ENCODE measurements at places on chromosomes 2 and 18.
A peak's percentile ranks its signal among the peaks of the same experiment; 100 is the strongest.

GRCh38 chr2:66547118-66547517 is 112.2 kb downstream of the MEIS1 start:
- no peak for DNase-seq

DNA sequence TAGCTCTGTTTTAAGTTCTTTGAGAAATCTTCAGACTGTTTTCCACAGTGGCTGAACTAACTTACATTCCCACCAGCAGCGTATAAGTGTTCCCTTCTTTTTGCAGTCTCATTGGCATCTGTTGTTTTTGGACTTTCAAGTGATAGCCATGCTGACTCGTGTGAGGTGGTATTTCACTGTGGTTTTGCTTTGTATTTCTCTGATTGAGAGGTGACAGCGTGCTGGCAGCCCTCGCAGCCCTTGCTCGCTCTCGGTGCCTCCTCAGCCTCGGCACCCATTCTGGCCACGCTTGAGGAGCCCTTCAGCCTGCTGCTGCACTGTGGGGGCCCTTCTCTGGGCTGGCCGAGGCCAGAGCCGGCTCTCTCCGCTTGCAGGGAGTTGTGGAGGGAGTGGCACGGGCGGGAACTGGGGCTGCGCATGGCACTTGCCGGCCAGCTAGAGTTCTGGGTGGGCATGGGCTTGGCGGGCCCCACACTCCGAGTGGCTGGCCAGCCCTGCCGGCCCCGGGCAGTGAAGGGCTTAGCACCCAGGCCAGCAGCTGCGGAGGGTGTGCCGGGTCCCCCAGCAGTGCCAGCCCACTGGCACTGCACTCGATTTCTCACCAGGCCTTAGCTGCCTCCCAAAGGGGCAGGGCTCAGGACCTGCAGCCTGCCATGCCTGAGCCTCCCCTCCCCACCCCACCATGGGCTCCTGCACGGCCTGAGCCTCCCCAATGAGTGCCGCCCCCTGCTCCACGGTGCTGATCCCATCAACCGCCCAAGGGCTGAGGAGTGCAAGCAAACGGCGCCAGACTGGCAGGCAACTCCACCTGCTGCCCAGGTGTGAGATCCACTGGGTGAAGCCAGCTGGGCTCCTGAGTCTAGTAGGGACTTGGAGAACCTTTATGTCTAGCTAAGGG is 151.8 kb downstream of the IRS1 start:
- DNase-seq = no peak

- no peak for DNase-seq
These were observed 203.9 kb downstream of the TCF4 start for GRCh38 chr18:55384115-55384514.

GRCh38 chr2:157508676-157509075 is 64.8 kb upstream of the CYTIP start:
- no peak for DNase-seq

DNA sequence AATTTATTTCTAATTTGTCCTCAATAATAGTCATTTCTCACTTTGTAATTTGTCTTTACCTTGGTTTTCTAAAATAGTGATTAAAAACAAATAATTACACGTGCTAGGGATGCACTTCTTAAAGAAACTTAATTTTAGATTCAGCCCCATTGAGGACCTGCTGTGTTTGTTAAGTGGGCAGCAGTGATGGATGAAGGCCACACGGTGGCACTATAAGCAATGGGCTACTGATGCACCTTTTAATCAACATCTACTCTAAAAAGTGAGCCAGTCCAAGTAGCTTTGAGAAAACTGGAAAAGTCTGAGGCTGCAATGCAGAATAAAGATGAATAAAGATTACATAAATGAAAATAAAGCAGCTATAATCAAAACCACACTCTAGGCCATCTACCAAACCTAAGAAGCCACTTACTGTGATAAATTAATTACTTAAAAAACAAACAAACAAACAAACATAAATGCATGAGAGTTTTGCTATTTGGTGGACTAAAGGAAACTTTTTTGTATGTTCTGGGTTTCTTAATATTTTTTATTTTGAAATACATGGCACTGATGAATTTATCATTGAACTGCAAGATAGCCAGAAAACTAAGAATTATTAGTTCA is 89.3 kb downstream of the PDE11A start:
- DNase-seq = peak; percentile 29

GRCh38 chr2:18845854-18846445 is 256.6 kb upstream of the NT5C1B start:
- no peak for DNase-seq

DNA sequence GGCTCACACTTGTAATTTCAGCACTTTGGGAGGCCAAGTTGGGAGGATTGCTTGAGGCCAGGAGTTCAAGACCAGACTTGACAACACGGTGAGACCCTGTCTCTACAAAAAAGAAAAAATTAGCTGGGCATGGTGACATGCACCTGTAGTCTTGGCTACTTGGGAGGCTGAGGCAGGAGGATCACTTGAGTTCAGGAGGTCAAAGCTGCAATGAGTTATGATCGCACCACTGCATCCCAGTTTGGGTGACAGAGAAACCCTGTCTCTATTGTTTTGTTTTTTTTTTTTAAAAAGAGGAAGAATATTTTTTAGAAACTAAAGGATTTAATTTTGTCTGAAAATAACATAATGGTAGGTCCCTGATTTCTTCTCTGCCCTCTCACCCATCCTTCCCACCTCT is 79.4 kb upstream of the TMEM200C start:
- DNase-seq = no peak

DNA sequence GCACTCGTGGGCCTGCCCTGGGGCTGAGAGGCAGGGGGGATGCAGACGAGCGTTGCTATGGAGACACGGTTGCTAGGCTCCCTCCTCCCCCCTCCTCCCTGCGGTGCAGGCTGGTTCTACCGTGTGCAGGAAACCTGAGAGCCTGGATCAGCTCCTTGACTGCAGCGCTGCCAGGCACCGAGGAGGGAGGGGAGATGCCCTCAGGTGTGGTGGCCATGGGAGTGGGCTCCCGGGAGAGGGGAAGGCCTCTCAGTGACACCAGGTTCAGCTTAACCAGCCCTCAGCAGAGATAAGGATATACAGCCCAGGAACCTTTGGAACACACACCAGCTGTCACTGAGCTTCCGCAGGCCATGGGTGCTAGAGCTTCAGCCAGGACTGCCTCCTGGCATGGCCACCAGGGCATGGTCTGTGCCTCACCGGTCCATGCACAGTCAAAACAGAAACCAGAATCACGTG is 124.4 kb upstream of the PXDN start:
- no peak for DNase-seq

DNA sequence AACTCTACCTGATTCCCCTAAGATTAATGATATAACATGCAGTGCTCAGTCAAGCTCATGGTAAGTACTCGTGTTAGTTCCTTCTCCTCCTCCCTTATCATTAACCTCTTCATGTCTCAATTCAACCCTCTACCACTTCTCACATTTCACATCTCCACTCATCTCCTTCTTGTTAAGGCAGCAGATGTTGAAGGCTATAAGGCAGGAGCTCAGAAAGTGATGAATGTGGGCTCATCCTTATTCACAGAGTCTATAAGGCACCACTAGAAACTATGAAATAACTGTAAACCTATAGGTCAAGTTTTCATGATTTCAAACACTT is 56.0 kb downstream of the CLHC1 start:
- DNase-seq = no peak

DNA sequence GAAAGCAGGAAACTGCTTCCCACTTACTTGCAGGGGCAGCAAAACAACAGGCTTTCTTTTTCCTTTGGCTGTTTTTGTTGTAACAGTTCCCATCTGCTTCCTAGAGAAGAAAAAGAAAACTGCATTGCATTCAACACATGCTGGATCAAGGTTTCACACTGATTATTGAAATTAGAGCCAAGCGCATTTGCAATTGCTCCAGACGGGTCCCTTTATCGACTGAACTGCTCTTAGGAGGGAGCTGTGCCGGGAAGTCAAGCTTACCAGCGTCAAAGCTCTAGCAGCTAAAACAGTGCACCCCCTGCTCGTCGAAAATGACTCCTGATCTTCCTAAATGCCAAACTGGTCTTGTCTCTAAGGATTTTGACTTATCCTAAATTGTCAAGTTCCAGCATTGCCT is 164.0 kb upstream of the SESTD1 start:
- no peak for DNase-seq

DNA sequence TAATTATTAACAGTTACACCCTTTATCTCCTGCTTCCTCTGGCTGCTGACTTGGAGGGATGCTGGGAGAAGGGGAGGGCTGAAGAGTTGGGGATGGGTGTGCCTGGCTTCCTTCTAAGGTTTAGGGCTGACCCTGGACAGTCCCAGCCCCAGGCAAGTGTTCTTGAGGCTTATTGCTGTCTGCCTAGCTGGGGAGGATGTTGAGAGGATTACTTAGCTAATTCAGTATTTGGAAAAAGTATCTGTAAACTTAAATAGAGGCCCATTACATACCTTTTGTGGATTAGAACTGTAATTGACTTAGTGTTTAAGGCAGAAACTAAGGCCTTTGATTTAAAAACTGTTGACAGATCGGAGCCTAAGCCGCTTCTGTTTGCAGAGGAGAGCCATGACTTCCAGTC is 67.6 kb downstream of the AGAP1 start:
- DNase-seq = no peak

DNA sequence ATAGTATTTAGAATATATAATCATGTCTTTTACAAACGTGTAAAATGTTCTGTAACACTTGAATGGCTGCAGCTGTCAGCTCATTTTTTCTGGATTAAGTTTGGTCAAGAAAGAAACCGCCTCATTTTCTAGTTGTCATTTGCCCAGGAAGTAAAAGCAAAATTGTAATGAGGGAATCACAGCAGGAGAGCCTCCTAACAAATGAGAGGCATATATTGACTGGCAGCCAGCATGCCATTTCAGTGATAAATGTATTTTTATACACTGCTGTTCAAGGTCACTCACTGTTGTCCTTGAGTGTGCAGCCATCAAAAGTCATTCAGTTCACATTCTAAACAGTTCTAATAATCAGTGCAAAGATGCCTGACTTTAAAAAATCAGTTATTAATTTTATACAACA is 144.3 kb upstream of the BOD1L2 start:
- DNase-seq = no peak

DNA sequence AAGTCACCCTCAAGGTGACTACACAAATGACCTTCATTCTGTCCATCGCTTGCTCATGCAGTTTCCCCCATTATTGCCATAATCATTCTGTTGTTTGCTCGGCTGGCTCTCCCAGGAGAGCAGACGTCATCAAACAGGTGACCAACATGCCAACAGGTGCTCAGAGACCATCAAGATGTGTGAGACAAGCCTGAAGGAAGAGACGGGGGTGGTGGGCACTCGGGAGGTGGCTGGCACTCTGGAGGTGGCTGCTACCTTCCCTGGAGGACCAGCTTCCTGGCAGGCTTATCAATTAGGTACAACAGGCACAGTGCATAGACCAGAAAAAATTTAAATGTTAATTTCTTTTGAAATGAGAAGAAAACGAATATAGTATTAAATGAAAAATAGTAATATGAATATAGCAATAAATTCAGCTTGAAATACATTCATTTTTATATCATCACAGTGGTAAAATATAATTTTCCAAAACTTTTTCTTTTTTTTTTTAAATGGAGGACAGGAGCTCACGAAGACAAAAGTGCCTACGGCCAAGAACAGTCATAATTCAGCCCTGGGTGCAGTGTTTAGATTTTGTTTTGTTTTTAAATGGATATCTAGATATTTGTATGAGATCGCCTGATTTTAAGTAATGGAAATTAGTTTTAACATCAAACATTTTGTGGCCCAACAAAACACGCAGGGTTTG is 16.9 kb upstream of the HAAO start:
- no peak for DNase-seq

GRCh38 chr2:79370976-79371538 is 141.8 kb upstream of the CTNNA2 start:
- DNase-seq = no peak

DNA sequence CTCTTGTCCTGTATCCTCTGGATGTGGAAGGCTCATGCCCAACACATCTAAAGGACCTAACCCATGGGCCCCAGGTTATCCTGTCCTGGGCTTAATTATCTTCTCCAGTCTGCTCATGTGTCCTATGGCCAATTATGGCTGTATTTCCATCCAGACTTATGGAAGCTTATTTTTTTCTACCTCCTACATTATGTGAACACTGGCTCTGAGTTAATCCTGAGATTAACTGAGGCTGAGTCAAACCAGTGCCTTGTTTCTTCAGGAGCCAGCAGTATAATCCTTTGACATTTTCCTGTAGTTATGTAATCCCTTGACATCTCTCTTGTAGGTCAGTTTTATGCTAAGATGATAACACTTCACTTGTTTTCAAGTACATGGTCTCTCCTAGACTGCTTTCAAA is 213.6 kb downstream of the PMAIP1 start:
- DNase-seq = no peak

DNA sequence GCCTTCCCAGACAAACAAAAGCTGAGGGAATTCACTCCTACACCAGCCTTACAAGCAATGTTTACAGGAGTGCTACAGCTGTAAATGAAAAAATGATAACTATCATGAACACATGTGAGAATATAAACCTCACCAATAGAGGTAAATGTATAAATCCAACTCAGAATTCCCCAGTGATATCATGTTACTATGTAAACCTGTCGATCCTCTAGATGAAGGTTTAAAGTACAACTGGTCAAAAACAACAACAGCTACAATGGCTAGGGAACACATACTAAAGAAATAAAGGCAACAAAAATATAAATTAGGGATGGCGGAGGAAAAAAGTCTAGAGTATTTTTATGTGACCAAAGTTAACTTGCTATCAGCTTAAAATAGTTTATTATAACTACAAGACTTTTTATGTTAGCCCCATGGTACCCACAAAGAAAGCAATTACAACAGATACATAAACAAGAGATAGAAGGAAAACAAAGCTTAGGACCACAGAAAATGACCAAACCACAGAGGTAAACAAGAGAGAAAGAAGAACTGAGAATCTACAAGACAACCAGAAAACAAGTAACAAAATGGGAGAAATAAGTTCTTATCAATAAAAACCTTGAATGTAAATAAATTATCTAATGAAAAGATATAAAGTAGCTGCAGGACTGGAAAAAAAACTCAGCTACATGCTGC is 8.3 kb downstream of the CERKL start:
- no peak for DNase-seq

DNA sequence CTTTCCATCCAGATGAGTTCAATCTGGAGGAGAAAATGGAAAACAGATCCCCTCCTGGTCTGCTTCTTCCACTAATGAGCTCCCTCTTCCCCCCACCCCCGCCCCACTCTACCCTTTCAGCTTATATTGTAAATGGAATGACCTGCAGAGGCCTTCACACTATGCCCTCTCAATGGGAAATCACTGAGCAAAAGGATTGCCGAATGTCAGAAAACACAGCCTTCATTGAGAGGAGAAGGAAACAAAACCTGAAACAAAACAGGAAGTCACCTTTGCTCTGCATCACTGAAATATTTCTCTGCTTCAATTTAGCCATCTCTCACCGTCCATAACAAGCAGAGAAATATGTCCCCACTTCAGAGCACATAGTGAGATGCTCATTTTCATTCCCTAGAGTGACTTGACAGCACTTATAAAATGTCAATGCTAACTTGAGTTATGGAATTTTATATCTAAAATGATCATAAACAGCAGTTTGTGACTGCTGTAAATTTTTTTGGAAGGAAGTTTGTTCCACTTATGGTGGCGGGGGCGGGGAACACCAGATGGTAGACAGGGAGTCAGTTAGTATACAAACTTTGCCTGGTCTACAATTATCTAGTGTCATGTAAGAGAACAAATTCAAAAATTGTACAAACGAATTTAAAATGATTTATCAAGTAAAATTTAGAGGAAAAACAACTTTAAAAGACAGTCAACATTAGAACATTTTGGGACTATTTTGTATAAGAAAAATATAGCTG is 1.8 kb upstream of the FRZB start:
- DNase-seq = no peak

- no peak for DNase-seq
These were observed 132.5 kb upstream of the SLC8A1 start for GRCh38 chr2:40584432-40584831.

- no peak for DNase-seq
These were observed 148.7 kb downstream of the ESCO1 start for GRCh38 chr18:21451851-21452250.

GRCh38 chr18:7363338-7363737 is 132.4 kb downstream of the LRRC30 start:
- no peak for DNase-seq

Data from stimulated activated CD8-positive, alpha-beta memory T cell treated with anti-CD3 and anti-CD28 coated beads, Interleukin-4, amount 100 ng/mL, for 48 hours (primary cell).